ENCODE measurements at places on chromosomes 11 and 22. TPM values are rescaled to one million over a fixed set of nuclear protein-coding genes. Genes with fewer than 3 reads are reported as not detected.

MMP12 gene
- not detected for total RNA-seq

DNA sequence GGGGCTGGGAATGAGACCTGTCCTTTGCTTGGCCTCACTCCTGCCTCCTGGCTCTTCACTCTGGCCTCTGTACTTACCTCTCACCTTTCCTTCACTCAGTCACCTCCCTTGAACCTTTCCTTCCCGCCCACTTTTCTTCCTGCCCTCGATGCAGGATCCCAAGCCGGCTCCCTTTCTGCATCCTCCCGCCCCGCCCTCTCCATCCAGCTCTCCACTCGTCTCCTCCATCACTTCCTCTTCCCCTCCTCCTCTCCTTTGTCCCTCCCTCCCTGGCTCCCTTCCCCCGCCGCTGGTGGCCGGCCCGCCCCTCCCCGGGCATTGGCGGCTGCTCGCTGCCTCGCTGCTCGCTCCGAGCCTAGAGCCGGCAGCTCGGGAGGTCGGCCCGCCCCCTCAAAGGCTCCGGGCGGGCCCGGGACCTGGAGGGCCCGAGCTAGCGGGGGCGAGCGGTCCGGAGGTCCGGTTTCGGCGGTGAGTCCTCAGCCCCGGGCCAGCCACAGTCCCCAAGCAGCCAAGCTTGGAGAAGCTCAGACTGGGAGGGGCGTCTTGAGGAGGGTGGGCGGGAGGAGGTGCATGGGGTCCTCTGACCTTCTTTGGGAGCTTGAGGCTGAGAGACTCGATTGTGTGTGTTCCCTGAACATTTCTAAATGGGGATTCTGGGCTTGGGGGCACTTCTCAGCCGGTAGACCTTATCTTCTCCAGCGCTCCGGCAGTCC lies 13.8 kb downstream of the PHLDB1 start:
- no peak for DNase-seq

- DNase-seq = no peak
Measured at GRCh38 chr22:50737728-50738648, at the start of gene ACR. TSS of gene ACR (plus strand) at chr22:50738204. CDS start at chr22:50738236, 32 bp downstream.

VWCE gene
- total RNA-seq = 3.4 TPM

- DNase-seq = no peak
Measured at GRCh38 chr11:77472991-77473800, 698 bp downstream of the PAK1 start.

DNA sequence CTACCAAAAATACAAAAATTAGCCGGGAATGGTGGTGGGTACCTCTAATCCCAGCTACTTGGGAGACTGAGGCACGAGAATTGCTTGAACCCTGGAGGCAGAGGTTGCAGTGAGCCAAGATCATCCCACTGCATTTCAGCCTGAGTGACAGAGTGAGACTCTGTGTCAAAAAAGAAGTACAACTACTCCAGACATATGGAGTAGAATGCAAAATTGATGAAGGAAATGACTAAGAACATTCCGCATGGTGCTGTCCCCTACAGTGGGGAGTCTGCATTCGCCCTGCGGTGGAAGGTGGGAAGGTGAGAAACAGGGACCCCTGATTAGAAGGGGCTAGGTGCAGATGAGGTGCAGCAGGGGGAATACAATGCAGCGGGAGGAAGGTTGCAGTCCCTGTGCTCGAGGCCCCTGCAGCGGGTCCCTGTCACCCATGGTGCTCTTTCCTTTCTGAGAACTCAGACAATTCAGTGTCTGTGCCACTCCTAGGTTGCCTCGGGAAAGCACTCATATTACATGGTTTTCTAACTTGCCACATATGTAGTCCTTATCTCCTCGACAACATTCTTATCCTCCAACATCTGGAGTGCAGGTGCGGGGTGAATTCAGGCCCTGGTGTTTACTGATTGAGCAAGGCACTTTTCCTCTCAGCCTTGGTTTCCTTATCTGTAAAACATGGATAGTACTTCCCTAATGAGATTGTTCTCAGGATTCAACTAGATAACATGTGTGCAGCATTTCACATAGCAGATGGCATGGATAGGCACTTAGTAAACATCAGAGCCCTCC lies 5.2 kb downstream of the POLD4 start:
- DNase-seq = no peak

GRCh38 chr11:34064291-34064690 lies 12.8 kb downstream of the CAPRIN1 start:
- DNase-seq = no peak

HBE1 gene
- not detected for total RNA-seq

- no peak for DNase-seq
Measured at GRCh38 chr11:29019960-29020683, 911.9 kb downstream of the METTL15 start.

- DNase-seq = no peak
Measured at GRCh38 chr11:73139476-73140198, 2.5 kb downstream of the FCHSD2 start.

GALNT18 gene
- total RNA-seq = 22.1 TPM

Measured in vagina (tissue), 2 donors.